ENCODE measurements at places on chromosomes 5 and 9.

DNA sequence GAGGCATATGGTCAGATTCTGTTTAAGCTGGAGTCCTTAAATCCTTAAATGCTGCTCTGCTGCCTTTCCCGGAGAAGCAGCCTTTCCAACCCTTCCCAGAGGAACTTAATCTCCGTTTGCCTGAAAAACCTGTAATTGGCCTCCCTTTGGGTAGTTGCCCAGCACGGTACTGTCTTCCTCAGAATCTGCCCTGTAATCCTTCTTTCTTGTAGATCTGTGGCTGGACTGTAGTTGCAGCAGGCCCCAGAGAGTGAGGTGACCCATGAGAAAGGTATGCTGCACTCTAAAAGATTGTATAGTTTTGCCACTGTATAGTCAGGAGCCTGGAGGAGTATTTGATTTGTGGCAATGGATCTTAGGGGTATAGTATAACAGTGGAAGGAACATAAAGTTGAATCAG lies 11.7 kb downstream of the SPIN1 start:
- no peak for DNase-seq

DNA sequence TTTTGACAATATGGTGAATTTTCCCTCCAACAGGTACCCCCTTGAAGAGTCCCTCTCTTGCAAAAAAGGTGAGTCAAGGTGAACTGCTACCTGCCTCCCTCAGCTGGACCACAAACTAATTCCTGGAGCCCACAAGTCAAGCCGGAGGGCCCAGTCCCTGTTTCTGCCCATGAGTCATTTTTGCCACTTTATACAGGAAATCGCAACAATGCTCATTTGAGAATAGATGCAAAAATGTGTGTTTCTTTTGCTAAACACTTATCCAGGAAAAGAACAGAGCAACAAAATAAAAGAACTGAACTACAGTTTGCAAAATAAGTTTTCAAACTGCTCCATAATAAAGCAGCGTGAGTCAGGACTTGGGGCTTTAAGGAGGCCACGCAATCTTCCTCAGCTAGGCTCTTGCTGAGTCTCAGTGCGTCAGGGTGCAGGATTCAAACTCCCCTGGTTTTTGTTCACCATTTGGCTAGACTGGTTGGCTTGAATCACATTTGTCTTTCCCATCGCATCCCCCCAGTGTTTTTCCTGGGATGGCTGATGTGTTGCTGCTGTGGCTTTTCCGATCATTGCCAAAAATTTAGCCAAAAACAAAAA lies 102.7 kb downstream of the GOLPH3 start:
- no peak for DNase-seq

DNA sequence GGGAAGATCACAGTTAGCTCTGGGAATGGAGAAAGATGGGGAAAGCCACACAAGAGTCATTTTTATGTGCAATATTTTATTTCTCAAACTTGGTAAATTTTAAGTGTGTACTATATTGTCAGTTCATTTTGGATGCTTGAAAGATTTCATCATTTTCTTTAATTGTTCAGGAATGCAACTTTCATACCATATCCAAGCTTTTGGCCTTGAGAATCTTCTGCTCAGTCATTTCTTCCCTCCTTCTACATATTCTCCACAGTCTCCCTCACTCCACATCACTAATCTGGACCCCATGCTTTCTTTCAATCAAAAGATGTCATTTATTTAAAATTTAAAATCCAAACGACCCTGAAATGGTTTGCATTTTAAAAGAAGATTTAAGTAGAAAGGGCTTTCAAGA lies 135.4 kb downstream of the FAM114A2 start:
- DNase-seq = no peak

GRCh38 chr5:172688349-172689217 lies 47.5 kb downstream of the NEURL1B start:
- DNase-seq = no peak

GRCh38 chr9:137757613-137758029 lies 120.0 kb upstream of the CACNA1B start:
- DNase-seq = no peak
